ENCODE measurements at places on chromosomes 5 and 9. TPM values are rescaled to one million over a fixed set of nuclear protein-coding genes. Genes with fewer than 3 reads are reported as not detected.

GRCh38 chr5:91332267-91333045, 50.7 kb downstream of the ARRDC3 start:
- no peak for DNase-seq

GRCh38 chr5:81762853-81763252, 12.0 kb upstream of the SSBP2 start:
- no peak for DNase-seq

- DNase-seq: no peak
These were observed 1012.3 kb downstream of the CDH9 start for GRCh38 chr5:26026044-26026443.

- no peak for DNase-seq
These were observed 99.8 kb upstream of the SSBP2 start for GRCh38 chr5:81850501-81851357.

Gene THBS4
- 2.0 TPM for total RNA-seq

Gene PPIC
- total RNA-seq: not detected

Gene ZFP2
- 0.50 TPM for total RNA-seq

Gene CMYA5
- 0.30 TPM for total RNA-seq

Measured in activated naive CD4-positive, alpha-beta T cell treated with anti-CD3 and anti-CD28 coated beads, Interleukin-2, amount 50 U/mL, for 72 hours (primary cell).